Activated naive CD8-positive, alpha-beta T cell treated with anti-CD3 and anti-CD28 coated beads, Interleukin-2, amount 50 U/mL, for 16 hours (primary cell): ENCODE measurements at places on chromosomes 11 and 22.

DNA sequence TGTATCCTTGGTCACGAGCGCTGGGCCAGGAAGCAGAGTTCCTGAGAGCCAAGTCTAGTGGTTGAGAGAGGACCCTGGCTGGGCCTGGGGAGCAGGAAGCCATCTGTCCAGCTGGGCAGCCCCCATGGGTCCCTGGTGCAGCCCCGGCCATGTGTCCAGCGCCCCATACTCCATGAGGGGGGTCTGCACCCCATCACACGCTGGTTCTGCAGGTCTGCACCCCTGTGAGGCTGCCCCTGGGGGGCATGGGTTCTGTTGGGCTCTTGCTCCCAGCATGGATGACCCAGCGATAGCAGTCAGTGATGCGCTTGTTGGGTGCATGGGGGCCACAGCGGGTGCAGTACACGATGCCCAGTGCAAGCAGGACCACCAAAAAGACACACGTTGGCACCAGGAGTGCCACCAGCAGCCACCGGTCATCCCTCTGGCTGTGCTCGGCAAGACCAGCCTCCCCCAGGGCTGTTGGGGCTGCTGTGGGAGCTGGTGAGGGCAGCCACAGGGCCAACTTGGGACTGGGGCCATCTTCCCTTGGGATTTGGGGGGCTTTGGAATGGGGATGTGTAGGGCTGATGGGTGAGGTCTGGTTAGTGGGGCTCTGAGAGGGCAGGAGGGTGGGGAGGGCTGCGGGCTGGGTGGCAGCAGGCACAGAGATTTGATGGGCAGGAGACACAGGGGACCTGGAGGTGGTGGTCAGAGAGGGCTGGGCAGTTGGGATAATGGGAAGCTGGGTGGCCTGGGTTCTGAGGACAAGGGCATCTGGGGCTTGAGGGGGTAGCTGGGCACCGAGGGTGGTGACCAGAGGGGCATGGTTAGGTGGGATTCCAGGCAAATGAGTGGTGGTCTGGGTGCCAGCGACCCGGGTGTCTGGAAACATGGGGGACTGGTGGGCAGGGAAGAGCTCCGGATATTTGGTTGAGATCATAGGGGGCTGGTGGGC is 2.0 kb downstream of the CD248 start:
- no peak for DNase-seq

DNA sequence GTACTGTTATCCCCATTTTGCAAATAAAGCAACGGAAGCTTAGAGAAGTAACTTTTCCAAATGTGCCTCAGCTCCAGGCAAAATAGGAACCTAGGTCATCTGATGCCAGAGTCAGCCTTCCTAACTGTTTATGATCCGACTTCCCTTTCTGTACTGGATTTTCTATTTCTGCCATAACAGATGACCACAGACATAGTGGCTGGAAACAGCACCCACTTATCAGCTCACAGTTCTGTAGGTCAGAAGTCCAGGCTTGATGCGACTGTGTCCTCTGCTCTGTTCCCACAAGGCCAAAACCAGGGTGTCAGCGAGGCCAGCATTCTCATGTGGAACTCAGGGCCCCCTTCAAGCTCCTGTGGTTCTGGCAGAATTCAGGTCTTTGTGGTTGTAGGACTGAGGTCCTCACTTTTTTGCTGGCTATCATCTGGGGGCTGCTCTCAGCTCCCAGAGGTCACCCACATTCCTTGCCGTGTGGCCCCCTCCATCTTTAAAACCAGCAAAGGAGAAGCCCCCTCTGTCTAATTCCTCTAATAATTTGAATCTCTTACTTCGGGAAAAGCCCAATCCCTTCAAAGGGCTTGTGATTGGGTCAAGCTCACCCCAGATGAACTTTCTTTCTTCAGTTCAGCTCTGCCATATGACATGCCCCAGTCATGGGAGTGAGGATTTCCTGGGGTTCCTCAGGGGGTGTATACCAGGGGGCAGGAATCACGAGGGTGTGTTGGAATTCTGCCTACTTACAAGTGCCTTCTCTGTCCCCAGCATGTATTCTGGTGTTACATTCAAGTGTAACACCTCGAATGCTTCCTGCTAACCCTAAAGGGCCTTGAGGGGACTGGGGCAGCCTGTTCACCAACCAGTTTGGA is 15.3 kb downstream of the KCNJ5 start:
- DNase-seq, result no peak

DNA sequence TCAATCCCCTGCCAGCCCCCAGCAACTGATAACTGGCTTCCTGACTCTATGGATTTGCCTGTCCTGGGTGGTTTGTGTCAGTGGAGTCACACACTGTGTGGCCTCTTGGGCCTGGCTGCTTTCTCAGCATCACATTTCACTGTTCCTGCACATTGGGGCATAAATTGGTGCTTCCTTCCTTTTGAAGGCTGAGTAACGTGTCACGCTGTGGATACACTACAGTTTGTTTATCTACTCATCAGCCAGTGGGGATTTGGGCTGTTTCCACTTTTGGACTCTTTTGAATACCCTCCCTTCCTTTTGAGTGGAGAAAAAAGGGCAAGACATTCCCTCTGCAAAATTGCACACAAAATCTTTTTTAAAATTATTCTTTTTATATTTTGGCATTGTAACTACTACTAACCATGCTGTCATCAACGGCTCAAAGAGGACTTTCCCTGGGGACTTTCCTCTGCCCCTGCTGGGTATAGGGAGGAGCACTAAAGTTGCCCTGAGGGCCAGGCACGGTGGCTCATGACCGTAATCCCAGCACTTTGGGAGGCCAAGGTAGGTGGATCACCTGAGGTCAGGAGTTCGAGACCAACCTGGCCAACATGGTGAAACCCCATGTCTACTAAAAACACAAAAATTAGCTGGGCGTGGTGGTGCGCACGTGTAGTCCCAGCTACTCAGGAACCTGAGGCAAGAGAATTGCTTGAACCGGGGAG is 7.8 kb upstream of the CELSR1 start:
- DNase-seq, result no peak

DNA sequence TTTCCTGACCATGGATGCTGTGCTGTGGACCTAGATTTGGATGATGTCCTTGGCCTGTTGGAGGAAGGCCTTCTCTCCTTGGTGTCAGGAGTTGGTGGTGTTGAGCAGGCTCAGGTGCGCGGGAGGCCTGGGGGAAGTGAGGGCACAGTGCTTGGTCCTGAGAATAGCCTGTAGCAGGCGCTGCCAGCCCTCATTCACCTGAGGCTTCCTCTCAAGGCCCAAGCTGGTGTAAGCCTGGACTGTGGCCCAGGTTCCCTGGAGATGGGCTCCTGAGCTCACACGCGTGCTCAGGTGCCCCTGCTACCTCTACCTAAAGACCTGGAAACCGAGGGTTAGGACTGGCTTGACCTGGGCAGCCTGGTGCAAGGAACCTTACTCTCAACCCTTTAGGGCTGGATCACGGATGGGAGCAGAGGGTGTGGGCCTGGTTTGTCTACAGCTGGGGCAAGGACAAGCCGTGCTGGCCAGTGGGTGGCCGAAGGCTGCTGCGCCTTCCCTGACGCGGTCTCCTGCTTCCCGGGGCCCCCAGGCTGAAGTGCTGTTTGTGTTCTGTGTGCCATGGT is 7.8 kb upstream of the GRAMD4 start:
- DNase-seq, result no peak
